ENCODE measurements at places on chromosomes 12 and 14.

- no peak for DNase-seq
Observed at GRCh38 chr12:67982164-67982563, 7.1 kb upstream of the IFNG-AS1 start.

DNA sequence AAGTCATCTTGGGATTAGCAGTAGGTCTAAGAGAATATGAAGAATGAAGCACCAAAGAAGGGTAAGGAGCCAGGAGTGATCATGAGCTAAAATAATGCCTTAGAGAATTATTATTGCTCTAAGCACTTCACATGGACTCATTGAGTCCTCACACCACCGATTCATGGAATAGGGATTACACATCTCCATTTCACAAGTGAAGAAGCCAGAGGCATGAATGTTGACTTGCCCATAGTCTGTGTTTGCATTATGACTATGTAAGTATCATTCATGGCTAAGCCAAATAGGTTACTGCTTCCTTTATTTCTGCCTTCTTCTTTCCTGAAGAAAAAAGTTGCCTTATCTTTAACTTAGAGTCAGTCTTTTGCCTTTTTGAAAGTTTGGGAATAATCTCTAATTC lies 99.3 kb upstream of the NEDD1 start:
- DNase-seq = no peak

DNA sequence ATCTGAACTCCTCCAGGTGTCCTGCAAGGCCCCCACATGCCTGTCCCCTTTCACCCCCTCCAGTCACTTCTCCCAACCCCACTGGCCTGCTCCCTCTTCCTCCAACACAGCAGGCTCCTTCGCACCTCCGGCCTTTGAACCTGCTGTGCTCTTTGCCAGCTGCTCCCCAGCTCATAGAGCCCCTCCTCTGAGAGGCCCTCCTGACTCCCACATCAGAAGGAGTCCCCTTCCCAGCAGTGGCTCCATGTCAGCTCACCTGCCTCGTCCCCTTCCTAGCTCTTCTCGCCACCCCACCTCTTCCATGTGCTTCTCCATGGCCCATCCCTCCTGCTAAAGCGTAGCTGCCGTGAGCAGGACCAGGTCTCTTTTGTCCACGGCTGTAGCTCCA lies 22.1 kb downstream of the SCARB1 start:
- no peak for DNase-seq

- DNase-seq = no peak
Observed at GRCh38 chr14:91945751-91946621, 1.5 kb downstream of the FBLN5 start.

GRCh38 chr12:46369474-46370379 lies 2.8 kb downstream of the SLC38A2 start:
- DNase-seq = no peak

DNA sequence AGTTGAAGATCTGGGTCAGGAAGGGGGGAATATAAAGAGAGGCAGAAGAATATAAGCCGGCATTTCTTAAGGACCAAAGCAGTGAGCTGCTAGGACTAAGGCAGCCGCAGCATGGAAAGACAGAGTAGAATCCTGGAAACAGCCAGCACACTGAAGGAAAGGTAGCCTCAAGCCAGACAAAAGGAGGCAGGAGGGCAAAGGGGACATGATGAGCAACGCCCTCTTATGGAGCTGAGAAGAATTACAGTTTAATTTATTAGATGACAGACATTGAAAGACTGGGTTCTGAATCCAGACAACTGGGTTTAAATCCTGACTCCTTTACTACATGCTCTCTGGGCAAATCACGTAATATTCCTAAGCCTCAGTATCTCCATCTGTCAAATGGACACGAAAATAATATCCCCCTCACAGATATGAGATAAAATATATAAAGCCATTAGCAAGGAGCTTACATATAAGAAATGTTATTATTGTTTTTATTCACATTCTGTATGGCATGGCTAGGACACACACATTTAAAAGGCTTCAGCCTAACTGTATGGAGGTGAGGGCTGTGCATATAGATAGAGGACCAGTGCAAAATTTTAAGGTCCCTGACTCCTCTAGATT lies 8.1 kb upstream of the PCED1B start:
- peak; percentile 16 for DNase-seq

GRCh38 chr12:41151793-41152192 lies 36.3 kb upstream of the PDZRN4 start:
- DNase-seq = no peak

- DNase-seq = peak; percentile 58
Observed at GRCh38 chr12:132560614-132561426, 49.6 kb downstream of the LRCOL1 start.

DNA sequence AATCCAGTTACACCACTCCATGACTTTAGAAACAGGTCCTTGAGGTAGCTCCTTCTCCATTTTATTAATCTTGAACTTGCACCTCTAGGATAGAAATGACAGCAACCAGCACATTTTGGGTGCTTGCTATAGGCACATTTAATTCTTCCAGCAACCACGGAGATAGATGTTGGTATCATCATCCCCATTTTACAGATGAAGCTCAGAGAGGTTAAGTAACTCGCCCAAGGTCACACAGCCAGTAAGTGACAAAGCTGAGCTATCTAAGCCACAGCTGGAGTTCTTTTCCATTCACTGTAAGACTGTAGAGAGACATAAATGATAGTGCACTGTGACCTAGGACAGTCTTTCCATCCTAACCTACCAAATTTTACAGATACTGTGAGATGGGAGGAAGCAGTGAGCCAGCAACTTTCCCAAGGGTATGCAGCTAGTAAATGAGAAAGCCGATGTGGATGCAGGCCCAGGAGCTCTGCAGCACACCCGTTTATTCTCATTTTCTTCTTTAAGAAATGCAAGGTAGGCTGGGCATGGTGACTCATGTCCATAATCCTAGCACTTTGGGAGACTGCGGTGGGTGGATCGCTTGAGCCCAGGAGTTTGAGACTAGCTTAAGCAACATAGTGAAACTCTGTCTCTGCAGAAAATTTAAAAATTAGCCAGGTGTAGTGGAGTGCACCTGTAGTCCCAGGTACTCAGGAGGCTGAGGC lies 103.2 kb downstream of the TBX5 start:
- DNase-seq = no peak

DNA sequence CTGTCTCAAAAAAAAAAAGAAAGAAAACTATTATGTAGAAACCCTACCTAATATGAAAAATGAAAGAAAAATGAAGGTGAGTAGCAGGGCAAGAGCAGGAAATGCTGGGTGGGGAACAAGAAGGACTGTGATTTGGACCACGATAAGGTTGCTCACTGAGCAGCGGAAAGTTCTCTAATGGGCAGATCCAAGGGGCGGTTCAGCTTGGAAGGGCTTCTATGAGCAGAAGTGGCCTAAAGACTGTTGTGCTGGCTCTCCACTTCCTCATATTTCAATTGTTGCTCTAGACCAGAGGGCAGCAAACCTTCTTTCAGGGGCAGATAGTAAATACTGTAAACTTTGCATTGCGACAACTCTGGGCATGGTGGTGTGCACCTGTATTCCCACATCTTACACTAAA lies 16.3 kb upstream of the NFYB start:
- DNase-seq = no peak

- no peak for DNase-seq
Observed at GRCh38 chr12:54311051-54311450, 10.2 kb upstream of the NFE2 start.

All from CD4-positive, alpha-beta T cell treated with Interleukin-6 at 100 ng/mL for 8 hours (primary cell).